Choroid plexus epithelial cell (primary cell): ENCODE measurements at places on chromosomes 12 and 14.
A peak's percentile ranks its signal among the peaks of the same experiment; 100 is the strongest.

GRCh38 chr12:63319386-63319785 lies 168.4 kb upstream of the AVPR1A start:
- peak; percentile 26 for DNase-seq

DNA sequence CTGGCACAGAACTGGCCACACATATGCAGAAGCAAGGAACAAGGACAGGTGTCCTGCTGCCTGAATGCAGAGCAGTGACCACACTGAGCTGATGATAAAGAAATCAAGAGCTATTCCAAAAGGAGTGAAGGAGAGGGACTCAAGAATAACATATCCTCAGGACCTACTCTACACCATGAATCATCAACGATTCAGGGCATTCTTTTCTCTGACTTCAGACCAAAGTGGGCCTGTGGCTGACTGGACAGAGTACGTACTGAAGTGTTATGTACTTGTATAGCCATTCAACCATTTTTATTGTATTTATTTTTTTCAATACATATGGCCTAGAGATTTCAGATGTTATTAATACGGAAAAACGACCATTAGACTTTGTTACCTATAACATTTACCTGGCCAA lies 177.5 kb upstream of the TMTC1 start:
- peak; percentile 36 for DNase-seq

GRCh38 chr14:67524634-67524963 lies 8.5 kb upstream of the PLEKHH1 start:
- DNase-seq = peak; percentile 28

- DNase-seq = no peak
These were observed 31.0 kb upstream of the GRIP1 start for GRCh38 chr12:66709893-66710292.

DNA sequence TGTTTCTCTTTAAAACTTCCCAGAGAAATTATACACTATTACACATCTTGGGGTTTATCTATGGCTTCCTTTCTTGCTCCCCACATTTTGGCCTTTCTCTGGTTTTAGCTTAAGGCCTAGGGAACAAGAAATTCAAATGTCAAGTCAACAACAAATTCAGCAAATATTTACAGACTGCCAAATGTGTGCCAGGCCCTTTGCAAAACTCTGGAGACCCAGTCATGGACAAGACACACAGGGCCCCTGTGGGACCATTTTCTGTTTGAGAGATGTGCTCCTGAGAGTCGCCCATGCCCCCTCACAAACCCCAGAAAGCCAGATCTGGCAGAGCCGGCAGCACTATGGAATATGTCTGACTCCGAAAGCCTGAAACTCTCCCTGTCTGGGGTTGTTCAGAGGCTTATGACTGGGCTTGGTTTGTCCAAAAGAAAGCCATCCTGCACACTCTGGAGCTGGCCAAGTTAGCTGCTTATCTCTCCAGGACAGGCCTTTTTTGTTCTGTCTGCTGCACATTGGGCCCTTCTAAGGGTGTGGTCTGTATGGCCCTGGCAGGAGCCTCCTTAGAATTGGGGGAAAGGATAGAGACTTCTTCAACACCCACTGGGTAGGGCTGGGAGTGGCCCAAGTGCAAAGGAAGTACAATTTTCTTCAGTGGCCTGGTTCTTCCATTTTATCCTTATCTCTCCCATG lies 1.1 kb upstream of the KRT3 start:
- no peak for DNase-seq

- DNase-seq = peak; percentile 75
These were observed 603 bp upstream of the ENDOU start for GRCh38 chr12:47725893-47726292.

GRCh38 chr12:53231921-53232645 lies at the start of gene RARG:
Gene RARG (minus strand): TSS chr12:53232209. CDS start chr12:53227545, 4,664 bp downstream.
- no peak for DNase-seq

GRCh38 chr12:85441741-85442140 lies 161.7 kb downstream of the ALX1 start:
- peak; percentile 70 for DNase-seq

- DNase-seq = peak; percentile 79
These were observed 12.0 kb upstream of the TRPV4 start for GRCh38 chr12:109844983-109845823.

DNA sequence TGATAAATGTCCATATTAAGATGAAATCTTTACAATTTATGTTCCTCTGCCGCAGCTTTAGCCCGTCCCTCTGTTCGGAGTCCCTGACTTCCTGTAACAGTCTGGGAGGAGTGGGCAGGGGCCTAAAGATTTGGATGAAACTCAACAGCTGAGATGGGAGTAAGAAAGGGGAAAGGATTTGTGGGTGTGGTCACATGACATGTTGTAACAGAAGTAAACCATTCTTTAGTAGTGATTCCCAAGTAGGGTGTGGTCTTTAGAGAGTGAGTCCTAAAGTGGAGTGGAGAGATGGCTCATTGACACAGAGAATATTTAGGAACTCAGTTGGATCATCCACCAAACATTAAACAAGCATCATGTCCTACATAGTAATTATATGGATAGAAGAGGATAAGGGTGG lies 12.9 kb downstream of the TMEM117 start:
- DNase-seq = no peak

DNA sequence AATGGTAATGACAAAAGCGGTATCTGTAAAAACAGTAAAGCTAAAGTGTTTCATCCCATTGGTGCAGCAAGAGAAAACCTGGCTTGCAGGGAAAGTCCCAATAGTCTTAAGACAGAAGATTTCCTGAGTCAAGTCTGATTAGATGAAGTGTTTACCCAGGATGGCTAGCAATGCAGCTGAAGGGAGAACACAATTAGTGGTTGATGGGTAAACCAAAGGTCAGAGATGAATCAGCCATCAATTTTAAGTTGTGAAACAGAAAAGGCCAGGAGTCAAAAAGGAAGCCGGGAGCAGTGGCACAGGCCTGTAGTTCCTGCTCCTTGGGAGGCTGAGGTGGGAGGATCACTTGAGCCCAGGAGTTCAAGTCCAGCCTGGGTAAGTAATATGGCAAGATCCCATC lies 52.6 kb downstream of the SEC23A start:
- peak; percentile 86 for DNase-seq

DNA sequence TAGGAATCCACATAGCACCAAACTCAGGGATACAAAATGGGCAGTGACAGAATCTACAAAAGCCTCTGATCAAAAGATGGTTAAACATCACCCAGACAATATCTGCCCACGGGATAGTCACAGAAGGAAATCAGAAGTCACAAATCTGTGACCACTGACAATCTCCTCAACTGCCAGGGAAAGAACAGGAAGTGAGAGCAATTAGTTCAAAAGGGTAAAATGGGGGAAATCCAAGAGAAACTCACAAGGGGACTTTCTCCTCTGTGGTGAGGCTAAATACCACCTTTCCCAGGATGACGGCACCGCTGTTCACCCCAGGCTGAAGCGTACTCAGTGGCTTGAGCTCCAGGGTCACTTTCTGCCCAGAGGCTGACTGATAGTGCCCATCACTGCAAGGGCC lies 10.7 kb downstream of the TTC5 start:
- no peak for DNase-seq

GRCh38 chr14:74616996-74617700 lies 5.1 kb upstream of the LTBP2 start:
- peak; percentile 83 for DNase-seq

GRCh38 chr12:17371491-17372215 lies 718.3 kb downstream of the RERGL start:
- no peak for DNase-seq

DNA sequence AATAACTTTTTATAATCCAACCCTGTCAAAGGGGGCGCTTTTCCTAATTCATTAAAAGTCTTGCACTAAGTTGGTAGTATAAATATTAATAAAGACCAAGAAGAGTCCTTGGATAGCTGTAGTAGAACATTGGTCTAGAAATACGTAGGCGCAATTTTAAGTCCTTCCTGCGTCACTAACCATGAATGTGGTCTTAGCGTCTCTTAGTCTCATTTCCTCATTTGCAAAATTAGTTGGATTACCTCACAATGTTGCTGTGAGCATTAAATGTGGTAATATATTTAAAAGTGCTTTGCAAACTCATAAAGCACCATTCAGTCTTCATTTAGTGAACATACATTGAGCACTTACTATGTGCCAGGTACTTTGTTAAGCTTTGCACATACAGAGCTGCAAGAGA lies 149.7 kb downstream of the AEBP2 start:
- DNase-seq = no peak

DNA sequence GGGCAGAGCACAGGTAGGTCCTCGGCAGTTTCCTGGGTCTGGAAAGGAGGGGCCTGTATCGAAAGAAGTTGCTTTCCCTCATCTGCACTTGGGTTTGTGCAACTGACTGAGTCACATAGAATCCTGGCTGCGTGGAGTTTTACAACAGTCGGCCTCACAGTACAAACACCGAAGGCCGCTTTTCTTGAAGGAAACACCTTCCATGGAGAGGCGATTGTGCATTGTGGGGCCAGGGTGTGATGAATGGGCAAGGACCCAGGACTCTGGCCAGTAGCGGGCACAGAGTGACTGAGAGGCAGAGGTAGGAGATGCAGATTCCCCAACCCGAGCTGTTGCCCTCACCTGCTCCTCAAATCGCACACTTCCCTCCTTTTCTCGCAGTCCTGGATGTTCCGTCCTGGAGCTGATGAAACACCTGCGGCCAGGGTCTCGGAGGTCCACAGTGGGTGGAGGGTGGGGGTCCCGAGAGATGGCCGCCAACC lies 7.7 kb downstream of the CCND2 start:
- DNase-seq = no peak

DNA sequence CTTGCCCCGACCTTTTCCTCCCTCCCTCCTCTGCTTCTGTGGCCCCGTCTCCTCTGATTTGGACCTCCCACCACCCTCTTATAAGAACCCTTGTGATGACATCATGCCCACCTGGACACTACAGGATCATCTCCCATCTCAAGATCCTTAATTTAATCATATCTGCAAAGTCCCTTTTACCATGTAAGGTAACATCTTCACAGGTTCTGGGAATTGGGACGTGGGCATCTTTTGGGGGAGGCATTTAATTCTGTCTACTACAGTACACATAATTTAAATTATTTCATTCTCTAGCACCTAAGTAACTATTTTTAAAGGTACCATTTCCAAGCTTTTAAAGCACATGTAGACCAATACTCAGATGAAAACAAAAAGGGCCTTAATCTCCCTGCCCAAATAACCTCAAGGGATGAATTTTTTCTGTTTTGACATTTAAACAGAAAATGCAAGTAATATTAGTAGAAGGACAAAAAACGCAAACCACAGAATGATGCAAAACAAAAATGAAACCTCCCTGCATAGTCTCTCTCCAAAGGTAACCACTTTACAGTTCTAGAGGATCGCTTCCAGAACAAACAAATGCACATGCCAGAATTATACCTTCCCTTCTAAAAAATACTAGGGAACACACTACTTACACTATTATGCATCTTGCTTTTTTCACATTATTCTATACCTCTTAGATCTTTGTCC lies 222.1 kb downstream of the AACS start:
- no peak for DNase-seq

DNA sequence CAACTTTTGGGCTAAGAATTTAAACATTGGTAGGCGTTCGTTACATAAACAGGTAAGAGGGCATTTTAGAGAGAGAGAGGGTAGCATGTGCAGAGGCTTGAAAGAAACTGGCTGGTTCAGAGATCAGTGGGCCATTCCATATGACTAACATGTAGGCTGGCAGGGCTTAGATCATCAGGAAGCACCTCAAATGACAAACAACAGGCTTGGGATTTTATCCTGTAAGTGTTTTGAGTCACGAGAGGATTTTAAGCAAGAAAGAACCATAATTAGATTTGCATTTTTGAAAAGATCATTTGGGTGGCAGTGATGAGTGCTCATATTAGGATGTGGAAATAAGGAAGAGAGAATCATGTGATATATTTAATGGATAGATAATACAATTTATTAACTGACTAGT lies 8.7 kb upstream of the PLEKHA5 start:
- no peak for DNase-seq

GRCh38 chr12:15472036-15472435 lies 149.7 kb downstream of the PTPRO start:
- no peak for DNase-seq

GRCh38 chr14:98028162-98028561 lies 1231.0 kb downstream of the VRK1 start:
- no peak for DNase-seq

GRCh38 chr12:124756166-124756565 lies 107.5 kb downstream of the SCARB1 start:
- DNase-seq = no peak

GRCh38 chr12:65170209-65170881 lies 962 bp downstream of the LEMD3 start:
- DNase-seq = peak; percentile 54

- no peak for DNase-seq
These were observed 12.4 kb upstream of the SIX1 start for GRCh38 chr14:60661721-60662120.

DNA sequence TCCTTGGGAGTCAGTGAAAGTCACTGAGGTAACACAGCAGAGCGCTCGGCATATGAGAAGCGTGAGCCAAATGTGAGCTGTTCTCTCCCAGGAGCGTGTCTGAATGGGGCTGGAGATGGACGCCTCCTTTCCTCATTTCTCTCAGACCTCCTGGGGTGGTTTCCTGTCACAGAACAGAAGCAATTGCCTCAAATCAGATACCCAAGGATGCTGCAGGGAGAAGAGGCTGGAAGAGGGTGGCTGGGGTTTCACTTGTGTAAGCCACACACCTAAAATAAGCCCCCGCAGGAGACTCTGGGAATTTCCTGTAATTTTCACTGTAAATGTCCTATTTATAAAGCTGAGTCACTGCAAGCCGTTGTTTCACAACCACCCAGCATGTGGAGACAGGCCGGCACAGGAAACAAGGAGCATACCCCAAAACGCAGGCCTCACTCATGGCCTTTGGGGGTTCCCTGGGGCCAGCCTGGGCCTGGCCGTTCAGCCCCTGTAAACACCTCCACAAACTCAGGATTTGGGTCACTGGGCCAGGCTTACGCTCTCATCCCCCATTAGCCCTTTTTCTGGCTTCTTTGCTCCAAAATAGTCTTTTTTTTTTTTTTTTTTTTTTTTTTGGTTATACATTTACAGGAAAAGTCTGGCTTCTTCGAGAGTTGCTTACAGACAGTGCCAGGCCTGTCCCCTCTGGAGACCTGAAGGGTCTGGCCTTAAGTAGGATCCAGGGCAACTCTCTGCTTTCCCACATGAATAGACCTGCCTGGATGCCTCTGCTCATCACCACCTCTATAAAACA lies 55.3 kb downstream of the VCPKMT start:
- DNase-seq = peak; percentile 95

DNA sequence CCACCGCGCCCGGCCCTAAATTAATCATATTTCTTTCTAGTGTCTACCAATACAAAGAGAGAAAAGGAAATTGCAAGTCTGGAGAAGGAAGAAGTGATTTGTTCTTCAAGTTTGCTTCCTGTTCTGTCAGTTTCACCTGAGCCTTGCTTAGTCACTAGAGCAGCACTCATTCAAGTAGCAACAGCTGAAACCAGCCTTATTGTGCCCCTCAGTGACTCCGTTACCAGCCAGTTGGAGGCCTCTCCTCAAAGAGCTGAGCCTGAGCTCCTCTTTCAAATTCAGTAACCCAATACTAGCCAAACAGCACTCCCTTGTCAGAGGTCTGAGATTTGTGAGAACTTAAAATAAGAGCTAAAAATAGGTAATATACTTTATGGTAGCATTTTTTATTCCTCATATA lies 17.4 kb downstream of the PAWR start:
- DNase-seq = no peak
